Stimulated activated CD8-positive, alpha-beta memory T cell treated with anti-CD3 and anti-CD28 coated beads, Interleukin-4, amount 100 ng/mL, for 24 hours (primary cell): ENCODE measurements at places on chromosomes 16 and 17.

DNA sequence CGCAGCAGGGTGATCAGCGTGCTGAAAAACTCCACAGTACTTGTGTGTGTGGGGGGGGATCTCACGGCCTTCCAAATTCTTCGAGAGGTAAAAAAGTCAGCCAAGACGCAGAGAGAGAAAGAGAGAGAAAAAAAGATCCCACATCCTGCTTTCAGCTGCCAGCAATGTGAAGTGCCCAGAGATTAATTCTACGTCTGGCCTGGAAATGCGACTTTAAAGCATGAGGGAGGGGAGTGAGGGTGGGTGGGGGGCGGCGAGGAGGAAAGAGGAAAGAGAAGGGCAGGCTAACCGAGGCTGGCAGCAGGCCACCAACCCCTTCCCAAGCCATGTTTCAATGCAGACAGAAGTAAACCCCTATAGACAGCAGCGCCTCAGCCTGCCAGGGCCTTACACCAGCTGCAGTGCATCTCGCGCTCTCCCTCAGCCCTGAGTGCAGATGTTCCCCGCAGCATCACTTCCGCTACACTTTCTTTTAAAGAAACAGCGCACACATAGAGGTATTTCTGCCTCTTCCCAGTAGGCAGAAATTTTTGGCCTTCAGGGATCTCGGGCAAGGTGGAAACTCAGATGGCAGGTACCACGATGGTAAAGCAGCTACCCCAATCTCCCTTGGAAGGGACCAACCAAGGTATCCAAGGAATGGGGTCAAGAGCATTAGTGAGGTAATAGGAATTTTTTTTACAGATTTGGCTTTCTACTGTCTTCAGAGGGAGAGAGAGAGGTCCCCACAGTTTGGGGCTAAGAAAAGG is 87.8 kb downstream of the SMG6 start:
- DNase-seq: peak; percentile 39

DNA sequence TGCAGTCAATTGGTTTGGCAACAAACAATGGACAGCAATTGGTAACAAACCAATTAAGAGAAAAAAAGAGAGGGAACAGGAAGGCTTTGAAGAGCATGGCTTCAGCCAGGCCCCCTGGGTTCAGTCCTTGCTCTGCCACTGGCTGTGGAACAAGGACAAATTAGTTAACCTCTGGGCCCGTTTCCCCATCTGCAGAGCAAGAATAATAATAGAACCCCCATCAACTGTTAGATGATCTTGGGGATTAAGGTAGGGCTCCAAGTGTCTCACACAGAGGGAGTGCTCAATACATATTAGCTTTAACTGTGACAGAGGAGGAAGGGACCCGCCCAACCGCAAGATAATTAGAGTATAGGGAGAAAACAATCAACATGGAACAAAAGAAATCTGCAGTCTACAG is 55.2 kb downstream of the PECAM1 start:
- DNase-seq: no peak

DNA sequence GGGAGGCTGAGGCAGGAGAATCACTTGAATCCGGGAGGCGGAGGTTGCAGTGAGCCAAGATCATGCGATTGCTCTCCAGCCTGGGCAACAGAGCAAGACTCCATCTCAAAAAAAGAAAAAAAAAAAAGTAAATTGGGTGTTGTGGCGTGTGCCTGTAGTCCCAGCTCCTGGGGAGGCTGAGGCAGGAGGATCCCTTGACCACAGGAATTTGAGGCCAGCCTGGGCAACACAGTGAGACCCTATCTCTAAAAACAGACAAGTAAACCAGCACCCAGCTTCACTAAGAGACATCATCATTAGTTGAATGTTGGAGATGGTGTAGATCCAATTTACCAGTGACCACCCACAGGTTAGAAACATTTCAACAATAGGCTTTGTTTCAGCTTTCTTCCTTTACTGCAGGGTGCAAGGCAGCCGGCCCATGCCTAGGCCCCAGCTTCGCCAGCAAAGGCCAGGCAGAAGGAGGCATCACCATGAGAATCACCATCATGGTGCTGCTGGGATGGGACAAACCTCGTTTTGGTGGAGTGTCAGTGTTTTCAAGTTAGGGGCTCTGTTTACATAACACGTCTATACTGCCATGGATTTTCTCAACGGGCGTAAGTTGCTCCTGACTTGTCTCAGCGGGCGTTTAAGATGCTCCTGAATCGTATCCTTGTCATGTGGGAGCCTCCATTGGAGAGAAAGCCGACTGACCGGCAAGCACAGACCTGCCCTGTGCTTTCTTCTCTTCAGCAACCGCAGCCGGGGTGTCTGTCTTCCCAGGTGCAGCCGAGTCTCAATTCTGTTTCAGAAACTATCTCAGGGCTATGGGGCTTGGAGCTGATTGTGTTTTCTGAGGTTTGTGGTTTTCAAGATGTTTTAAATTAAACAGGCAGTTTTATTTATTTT is 7.3 kb downstream of the TCF25 start:
- no peak for DNase-seq

DNA sequence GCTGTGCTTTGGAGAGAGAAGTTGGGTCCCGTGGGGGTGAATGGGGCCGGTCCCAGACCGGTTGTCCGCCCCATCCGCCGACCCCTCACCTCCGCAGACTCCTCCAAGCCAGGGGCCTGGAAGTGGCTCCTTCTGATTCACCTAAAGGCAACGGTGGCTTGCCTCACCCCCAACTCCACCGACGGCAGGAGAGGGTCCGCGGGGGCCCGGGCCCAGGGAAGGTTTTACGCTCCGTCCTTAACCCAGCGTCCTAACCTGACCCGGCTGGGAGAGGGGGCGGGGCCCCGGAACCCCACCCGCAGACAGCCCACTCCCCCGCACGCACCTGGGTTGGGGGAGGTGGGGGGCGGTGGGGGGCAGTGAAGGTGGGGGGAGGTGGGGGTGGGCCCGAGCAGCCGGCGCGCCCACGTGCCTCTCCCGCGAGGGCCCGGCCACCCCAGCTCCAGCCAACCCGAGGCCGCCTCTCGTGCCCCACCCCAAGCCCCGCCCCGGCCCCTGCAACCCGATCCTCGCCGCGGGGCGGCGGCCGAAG is 12.7 kb upstream of the CD300A start:
- peak; percentile 71 for DNase-seq

DNA sequence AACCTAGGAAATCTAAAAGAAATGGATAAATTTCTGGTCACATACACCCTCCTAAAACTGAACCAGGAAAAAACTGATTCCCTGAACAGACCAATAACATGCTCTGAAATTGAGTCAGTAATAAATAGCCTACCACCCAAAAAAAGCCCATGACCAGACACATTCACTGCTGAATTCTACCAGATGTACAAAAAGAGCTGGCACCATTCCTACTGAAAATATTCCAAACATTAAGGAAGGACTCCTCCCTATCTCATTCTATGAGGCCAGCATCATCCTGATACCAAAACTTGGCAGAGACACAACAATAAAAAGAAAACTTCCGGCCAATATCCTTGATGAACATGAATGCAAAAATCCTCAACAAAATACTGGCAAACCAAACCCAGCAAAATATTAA is 52.9 kb downstream of the TTC19 start:
- DNase-seq: no peak

DNA sequence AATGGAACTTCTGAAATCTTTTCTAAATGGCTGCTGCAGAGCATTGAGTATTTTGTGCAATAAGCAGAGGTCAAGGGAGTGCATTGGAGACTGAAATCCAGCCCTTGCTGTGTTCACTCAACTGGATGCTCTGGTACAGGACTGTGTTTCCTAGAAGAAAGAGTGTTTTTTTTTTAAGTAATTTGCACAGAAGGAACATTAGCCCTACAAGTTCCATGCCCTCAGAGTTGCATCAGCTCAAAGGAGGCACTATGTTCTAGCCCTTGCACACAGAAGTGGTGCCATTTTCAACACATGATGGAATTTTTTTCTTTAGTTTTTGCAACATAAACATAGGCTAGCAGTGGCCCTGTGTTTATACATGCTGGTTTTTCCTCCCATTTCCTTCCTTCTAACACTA is 144.1 kb upstream of the HLF start:
- no peak for DNase-seq

GRCh38 chr16:79628501-79628975 is 28.0 kb upstream of the MAF start:
- peak; percentile 48 for DNase-seq

DNA sequence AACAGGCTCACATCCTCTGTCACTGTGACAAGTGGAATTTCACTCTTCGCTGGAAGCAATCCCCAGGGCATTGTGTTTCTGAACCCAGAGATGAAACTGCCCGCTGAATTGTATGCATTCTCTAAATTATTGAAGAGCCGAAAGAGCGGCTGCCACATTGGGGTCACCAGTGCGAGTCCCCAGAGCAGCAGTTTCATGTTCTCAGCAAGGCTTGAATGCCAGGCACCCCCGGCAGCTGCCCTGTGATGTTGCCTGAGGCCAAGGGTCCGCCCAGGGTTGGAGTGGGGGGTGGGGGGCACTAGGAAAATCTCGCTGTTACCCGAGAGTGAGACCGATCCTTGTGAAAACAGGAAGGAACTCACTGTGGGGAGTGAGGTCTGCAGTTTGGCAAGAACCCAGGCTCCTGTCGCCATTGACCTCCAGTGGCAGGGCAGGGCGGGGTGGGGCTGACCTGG is 20.7 kb upstream of the BCAR1 start:
- DNase-seq: no peak
